ENCODE measurements at places on chromosomes 3 and 15.

DNA sequence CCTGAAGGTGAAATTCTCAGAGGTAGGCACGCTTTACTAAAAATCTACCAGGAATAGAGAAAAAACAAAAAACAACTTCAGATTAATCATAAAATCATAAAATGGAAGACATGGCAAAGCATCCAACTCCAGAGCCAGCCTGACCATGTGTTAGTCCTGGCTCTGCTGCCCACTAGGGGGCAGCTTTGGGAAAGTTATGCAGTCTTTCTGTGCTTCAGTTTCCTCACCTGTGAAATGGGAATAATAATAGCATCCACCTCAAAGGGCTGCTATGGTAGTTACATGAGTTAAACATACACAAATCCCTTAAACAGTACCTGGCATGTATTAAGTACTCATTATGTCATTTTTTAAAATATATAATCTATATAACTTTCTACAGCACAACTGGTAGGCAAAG lies 52.3 kb downstream of the WNT5A start:
- DNase-seq: no peak

- no peak for DNase-seq
These were observed 69.7 kb downstream of the USF3 start for GRCh38 chr3:113626503-113627371.

- no peak for DNase-seq
These were observed 8.9 kb downstream of the NSUN3 start for GRCh38 chr3:94071713-94072284.

DNA sequence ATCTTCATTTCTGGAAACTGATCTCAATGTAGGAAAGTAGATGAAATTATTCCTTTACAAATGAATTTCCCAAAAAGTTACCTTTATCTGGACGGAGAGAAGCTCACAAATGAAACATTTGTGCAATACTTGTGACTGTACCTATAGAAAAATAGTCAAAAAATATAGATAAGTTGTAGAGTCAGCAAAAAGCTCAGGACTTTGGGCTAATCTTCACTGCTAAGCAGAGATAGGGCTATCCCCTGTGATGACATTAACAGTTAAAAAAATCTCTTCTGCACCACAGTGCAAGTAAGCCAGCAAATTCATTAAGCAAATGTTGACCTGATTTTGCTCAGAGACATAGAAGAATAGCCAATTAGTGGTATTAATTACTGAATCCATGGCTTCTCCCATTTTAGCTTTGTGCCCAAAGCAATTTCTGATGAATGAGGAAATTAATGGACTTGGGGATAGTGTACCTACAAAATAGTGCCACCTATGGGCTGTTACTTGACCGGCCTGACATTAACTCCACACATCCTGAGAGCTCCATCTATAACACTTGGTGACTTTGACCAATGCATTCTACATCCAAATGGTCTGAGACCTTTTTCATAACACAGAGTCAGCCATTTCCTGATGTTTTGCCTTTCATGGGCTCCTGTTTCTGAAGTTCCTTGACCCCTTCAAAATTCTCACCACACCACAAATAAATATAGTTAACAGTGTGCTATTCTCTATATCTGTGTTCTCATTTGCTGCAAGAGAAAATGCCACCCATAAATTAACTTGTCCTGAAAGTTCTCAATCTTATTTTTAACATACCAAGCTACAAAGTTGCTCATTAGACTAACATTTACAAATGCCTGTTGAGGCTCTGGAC lies 105.0 kb downstream of the SSR3 start:
- DNase-seq: no peak

DNA sequence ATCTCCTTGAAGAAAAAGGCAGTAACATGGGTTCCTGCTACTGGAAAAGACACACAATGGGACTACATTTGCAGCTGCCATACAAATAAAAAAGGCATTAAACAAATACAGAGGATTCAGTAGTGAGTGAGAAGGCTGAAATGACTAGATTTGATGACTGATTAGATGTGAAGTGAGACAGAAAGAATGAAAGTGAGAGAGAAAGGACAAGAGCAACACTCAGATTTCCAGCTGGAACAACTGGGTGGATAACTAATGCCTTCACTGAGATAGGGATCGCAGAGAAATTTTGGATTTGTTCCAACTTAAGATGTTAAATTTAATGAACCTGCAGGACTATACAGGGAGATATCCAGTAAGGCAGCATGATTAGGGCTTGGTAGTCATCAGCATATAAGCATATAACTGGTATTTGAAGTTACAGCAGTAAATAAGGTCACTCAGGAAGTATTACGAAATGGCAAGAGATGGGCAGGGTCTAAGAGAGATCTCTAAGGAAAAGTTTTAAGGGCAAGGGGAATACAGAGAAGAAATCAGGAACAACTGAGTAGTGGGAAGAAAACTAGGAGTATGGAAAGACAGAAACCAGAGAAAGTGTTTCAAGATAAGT lies 8.2 kb downstream of the OSBPL11 start:
- DNase-seq: no peak

GRCh38 chr3:141913150-141913811 lies 36.8 kb downstream of the ATP1B3 start:
- peak; percentile 15 for DNase-seq

DNA sequence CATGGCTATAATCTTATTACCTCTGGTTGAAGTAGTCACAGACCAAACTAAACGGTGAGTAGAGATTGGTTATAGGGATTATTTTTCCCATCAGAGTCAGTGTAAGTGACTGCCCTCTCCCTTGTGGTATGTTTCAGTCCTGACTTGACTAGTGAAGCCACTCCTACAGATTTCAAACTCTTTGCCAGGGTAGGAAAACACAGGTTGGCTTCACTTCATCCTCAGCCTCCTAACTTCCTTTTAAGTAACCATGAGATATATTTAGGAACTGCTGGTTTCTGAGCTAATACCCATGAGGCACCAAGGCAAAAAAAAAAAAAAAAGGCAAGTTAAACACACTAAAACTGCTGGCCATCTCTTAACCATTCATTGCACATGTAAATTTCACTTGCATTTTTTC lies 349.2 kb upstream of the MCTP2 start:
- no peak for DNase-seq

- no peak for DNase-seq
These were observed 365.9 kb upstream of the THBS1 start for GRCh38 chr15:39215015-39215414.

- no peak for DNase-seq
These were observed 27.5 kb downstream of the APBA2 start for GRCh38 chr15:28913171-28913765.

- no peak for DNase-seq
These were observed 260.1 kb upstream of the CTNNB1 start for GRCh38 chr3:40939030-40939740.

GRCh38 chr3:172675441-172676193 lies 35.2 kb downstream of the NCEH1 start:
- no peak for DNase-seq

GRCh38 chr3:115789481-115789880 lies 166.2 kb downstream of the GAP43 start:
- no peak for DNase-seq

- DNase-seq: no peak
These were observed 233.2 kb upstream of the TPM1 start for GRCh38 chr15:62809115-62809967.

Data from activated naive CD4-positive, alpha-beta T cell (primary cell).